ENCODE measurements at places on chromosomes 1 and 21.

GRCh38 chr1:184167352-184167751, 115.8 kb downstream of the TSEN15 start:
- no peaks in the 10 kb centered on the region for H3K4me1 ChIP-seq
- DNase-seq, result no peak
- no peak overlapping the region for H3K27ac ChIP-seq
- H3K36me3 ChIP-seq, result no peaks in the 10 kb centered on the region

- H3K27ac ChIP-seq, result no peak overlapping the region
- no peaks in the 10 kb centered on the region for H3K4me1 ChIP-seq
- no peak for DNase-seq
- H3K27me3 ChIP-seq, result no peaks in the 10 kb centered on the region
Observed at GRCh38 chr1:212315907-212316306, 30.7 kb downstream of the PPP2R5A start.

DNA sequence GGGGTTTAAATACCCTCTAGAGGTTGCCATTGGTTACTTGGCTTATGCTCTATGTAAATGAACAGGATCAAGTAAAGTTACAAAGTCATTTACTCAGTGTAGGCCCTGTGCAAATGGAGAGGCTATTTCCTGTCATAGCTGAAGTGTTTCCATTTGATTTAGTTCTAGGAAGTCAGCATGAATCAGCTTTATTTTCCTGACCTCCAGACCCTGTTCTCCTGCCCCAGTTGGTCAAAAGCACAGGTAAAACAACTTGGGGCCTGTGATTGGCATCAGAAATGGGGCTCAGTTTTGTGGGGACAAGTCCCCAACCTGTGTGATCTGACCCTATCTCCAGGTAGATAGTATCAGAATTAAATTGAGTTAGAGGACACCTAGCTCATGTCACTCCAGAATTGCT, 239.9 kb downstream of the HHAT start:
- no peaks in the 10 kb centered on the region for H3K36me3 ChIP-seq
- no peak for DNase-seq
- no peak overlapping the region for H3K27ac ChIP-seq
- H3K4me1 ChIP-seq, result no peaks in the 10 kb centered on the region

DNA sequence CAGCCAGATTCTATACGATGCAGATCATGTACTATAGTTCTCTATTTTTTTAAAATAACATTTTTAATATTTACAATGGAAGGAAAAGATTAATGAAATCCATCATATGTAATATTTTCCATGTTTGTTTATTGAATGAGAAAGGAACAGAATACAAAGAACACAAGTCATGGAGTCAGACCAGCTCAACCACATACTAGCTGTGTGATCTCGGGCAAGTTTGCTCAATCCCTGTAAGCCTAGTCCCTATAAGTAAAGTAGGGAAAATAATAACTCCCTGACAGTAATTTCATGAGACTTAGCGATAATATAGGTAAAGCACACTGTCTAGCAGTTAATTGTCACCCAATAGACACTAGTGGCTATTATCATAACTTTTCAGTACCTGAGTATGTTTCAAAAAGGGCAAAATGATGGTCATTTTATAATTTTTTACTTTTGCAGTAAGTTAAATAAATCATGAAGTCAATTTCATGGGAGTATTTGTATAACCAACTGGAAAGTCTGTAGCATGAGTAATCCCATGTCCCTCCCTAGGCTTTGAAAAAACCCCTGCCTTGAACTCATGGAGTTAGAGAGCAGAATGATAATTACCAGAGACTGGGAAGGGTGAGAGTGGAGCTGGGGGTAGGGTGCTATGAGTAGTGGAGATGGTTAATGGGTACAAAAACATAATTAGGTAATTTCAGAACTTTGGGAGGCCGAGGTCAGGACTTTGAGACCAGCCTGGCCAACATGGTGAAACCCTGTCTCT, 37.0 kb upstream of the EPS15 start:
- no peaks in the 10 kb centered on the region for H3K36me3 ChIP-seq
- DNase-seq, result no peak
- H3K27ac ChIP-seq, result no peak overlapping the region
- H3K4me3 ChIP-seq, result no peak overlapping the region

- no peaks in the 10 kb centered on the region for H3K27me3 ChIP-seq
- no peak for DNase-seq
- H3K4me3 ChIP-seq, result no peak overlapping the region
- no peaks in the 10 kb centered on the region for H3K4me1 ChIP-seq
Observed at GRCh38 chr21:33109574-33110339, 39.8 kb downstream of the OLIG1 start.

DNA sequence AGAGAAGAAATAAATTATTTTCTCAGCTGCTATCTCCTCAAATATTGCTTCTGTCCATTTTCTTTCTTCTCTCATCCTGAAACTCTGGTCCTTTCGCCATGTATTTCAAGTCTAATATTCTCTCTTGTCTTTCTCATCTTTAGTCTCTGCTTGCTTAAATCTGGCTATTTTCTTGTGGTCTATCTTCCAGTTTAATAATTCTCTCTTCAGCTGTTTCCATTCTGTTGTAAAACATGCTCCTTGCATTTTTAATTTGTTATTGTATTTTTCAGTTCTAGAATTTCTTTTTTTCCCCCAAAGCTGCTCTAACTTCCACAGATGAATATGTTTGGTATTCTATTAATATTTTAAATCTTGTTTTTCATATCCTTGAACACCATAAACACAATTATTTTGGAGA, 70.1 kb upstream of the TMPRSS2 start:
- H3K4me3 ChIP-seq, result no peak overlapping the region
- no peaks in the 10 kb centered on the region for H3K36me3 ChIP-seq
- DNase-seq, result no peak
- no peaks in the 10 kb centered on the region for H3K27me3 ChIP-seq

DNA sequence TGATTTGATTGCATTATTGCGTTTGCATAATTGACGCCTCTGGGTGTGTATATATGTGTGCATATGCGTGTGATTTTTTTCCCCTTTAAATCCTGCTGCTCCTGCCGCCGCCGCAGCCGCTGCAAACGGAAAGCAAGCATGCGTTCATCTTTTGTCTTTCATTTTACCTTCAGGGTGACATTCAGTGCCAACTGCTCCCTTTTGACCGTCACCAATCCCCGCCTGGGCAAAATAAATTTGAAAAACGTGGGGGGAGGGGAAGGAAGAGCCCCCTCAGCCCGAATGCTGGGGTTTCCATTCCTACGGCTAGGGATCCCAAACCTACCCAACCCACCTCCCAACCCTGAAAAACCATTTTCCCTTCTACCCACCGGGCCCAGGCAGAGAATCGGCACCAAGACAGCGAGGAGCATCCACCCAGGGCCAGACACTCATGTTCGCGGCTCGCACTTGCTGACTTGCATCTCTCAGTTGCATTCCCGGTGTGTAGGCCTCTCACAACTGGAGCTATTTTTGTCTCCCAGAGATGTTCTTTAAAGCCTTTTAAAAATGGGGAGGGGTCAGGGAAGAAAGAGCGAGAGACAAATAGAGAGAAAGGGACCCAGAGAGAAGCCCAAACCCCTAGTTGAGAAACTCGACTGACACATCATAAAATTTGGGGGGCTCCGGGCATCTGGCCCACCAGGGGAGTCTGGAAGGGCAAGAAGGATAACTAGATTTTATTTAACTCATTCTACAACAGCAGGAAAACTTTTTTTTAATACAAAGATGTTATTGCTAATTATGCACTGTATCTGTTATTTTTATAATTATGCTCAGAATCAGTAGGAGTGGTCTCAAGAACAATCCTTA, 367.1 kb upstream of the ESRRG start:
- no peaks in the 10 kb centered on the region for H3K36me3 ChIP-seq
- H3K27ac ChIP-seq, result peak overlapping the region; percentile 89
- no peaks in the 10 kb centered on the region for H3K27me3 ChIP-seq
- DNase-seq, result no peak

GRCh38 chr1:108082738-108083562, 117.2 kb downstream of the SLC25A24 start:
- no peak overlapping the region for H3K27ac ChIP-seq
- no peak for DNase-seq
- H3K4me1 ChIP-seq, result no peaks in the 10 kb centered on the region
- no peaks in the 10 kb centered on the region for H3K36me3 ChIP-seq
- H3K27me3 ChIP-seq, result no peaks in the 10 kb centered on the region

DNA sequence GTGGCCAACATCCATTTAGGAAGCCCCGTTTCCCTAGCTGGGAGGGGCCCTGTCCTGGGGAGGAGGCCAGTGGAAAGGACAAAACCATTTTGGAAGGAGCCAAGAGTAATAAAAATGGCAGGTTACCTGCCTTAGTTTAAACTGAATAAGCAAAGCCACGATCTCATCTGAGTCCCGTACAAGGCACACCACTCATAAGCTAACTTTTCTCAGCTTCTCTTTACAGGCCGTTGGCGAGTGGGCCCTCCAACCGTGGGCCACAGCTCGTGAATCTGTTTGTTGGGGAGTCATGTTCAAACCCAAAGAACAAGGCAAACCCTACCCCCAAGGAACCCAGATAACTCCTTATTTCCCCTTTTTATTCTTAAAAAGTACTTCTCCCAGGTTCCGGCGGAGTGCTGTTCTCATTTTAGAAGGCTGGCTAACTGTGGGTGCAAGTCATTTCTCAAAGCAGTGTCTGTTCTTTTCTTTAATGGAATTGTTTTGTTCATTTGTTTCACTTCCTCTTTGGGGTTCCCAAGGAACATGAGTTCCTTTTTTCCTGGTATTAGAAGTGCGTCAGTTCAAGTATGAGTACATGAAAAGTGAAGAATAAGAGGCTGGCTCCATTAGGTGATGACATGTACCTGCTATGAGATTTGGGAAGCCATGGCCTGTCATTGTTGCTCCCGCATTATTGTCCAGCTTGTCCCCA, 89.0 kb downstream of the PSMG1 start:
- DNase-seq, result no peak
- H3K27me3 ChIP-seq, result no peaks in the 10 kb centered on the region
- H3K4me3 ChIP-seq, result no peak overlapping the region
- H3K4me1 ChIP-seq, result no peaks in the 10 kb centered on the region
- H3K36me3 ChIP-seq, result no peaks in the 10 kb centered on the region

GRCh38 chr1:165696625-165697100, 1.7 kb downstream of the ALDH9A1 start:
- H3K27me3 ChIP-seq, result no peaks in the 10 kb centered on the region
- H3K36me3 ChIP-seq, result no peaks in the 10 kb centered on the region
- H3K4me1 ChIP-seq, result peaks cover 13% of the 10 kb centered on the region
- peak overlapping the region; percentile 55 for H3K27ac ChIP-seq
- peak overlapping the region; percentile 77 for H3K4me3 ChIP-seq
- no peak for DNase-seq

- no peak overlapping the region for H3K4me3 ChIP-seq
- no peaks in the 10 kb centered on the region for H3K36me3 ChIP-seq
- DNase-seq, result no peak
- no peaks in the 10 kb centered on the region for H3K4me1 ChIP-seq
- H3K27ac ChIP-seq, result no peak overlapping the region
- H3K27me3 ChIP-seq, result no peaks in the 10 kb centered on the region
Observed at GRCh38 chr1:207620543-207620893, 24.4 kb upstream of the CR1L start.

DNA sequence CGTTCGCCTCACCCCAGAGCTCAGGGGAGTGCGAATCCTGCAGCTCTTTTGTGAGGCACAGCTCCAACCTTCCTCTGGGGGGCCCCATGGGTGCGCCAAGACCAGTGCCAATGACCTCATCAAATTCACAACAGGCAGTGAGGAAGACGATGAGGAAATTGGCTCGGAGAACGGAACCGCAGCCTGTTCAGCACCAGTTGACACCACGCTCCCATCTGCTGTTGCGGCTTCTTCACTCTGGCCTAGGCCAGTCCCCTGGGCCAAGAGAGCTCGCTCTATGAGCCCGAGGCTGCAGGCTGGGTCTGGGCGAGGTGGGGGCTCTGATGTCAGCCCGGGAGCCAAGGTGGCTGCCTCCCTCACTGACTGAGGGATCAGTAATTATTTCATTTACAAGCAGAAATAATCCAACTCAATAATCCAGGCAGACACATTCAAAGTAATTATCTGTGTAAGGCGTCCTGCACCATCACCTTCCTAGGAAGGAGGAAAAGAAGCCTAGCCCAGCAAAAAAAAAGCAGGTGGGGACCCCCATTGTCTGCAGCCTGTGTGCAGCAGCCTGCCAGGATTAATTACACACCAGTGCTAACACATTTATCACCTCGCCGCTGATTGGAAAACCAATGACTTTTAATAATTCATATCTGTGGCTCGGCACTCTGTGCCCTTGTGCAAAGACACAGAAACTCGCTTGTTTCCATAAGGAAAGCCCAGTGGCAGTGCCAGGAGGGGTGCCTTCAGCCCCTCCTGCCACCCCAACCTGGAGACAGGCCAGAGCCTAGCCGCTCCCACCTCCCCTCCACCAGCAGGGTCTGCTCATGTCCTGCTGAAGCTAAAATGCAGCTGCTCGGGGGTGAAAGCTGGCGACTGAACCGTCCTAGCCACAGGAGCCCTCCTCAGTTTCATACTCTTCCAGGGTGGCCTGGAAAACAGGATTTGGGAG, 1.9 kb downstream of the PLEKHA6 start:
- H3K36me3 ChIP-seq, result no peaks in the 10 kb centered on the region
- no peaks in the 10 kb centered on the region for H3K27me3 ChIP-seq
- no peak overlapping the region for H3K27ac ChIP-seq

GRCh38 chr1:209607102-209607794, 23.7 kb downstream of the CAMK1G start:
- no peak for DNase-seq
- no peaks in the 10 kb centered on the region for H3K27me3 ChIP-seq
- H3K4me3 ChIP-seq, result no peak overlapping the region

DNA sequence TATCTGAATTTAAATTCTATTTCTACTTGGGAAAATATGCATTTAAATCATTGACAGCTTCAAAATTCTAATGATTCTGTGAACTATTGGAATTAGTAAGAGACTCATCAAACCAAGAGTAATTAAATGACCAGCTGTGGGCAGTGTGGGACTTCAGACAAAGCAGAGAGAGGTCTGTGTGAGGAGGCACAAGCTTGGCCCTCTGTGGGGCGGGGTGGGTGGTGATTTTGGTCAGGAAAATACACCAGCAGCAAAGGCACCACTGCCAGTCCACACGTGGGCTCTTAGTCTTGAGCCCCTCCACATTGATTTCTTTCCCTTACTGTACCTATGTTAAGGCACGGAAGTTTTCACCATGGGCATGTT, 39.2 kb upstream of the RAB4A start:
- peaks cover 15% of the 10 kb centered on the region for H3K4me1 ChIP-seq
- no peaks in the 10 kb centered on the region for H3K27me3 ChIP-seq
- H3K36me3 ChIP-seq, result no peaks in the 10 kb centered on the region
- no peak for DNase-seq
